ENCODE measurements at places on chromosomes 3 and 15.

DNA sequence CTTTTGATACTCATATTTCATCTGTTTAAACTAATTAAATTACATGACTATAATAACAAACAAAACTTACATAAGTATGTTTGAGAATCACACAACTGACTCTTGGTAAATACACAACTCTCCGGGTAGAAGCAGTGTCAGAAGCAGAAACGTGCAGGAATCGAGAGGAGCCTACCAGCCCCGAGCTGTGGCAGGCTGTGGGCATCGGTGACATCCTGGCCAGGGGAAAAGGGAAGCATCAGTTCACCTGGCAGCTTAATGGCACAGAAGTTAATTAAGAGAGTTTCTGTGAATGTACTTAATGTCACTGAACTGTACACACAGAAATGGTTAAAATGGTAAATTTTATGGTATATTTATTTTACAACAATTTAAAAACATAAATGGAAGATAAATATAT lies 90.2 kb downstream of the CRTC3 start:
- no peak for DNase-seq

- DNase-seq = no peak
Observed at GRCh38 chr3:184347321-184348056, 10.1 kb downstream of the FAM131A start.

DNA sequence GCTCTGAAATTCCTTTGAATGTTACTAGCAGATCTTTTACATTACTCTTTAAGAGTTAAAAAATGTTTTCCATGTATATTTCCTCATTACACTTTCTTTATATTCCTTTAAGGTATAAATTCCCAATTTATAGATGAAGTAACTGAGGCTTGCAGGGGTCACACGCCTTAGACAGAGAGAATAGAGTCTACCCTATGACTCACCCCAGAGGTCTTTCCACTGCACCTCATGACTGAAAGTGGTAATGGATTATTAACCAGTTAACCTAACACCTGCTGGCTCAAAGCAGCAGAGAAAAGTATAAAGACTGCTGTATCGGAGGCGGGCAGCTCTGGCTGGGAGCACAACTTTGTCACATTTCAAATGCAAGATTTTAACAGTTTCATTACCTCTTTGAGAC lies 37.7 kb downstream of the LDHAL6B start:
- DNase-seq = no peak

DNA sequence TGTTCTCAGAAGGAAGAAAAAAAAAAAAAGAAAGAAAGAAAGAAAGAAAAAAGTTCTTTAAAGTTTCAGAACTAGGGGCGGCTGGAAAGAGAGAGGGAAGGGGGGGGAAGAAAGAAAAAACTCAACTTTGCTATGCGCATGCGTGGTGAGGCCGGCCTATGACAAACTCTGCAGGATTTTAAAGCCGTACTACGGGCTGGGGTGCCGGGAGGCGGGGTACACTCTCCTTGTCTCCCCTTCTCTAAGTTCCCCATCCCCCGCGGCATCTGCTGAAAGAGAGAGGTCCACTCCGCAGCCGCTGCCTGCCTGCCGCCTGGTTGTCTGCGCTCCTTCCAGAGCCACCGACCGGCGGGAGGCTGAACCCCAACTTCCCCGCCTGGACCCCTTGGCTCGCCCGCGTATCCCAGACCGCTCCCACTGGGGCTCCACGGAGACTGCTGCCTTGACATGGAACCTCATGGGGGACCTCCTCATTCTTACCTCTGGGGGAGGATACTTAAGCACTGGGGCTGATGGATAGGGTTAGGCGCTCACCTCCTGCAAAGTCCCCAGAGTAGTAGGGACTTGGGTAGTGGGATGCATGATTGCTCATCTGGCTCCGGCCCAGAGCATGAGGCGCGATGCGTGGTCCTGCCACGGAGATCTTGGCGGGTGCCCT lies 1.4 kb upstream of the WNT5A start:
- no peak for DNase-seq

GRCh38 chr3:50112462-50112861 lies 23.7 kb downstream of the RBM5 start:
- DNase-seq = no peak

DNA sequence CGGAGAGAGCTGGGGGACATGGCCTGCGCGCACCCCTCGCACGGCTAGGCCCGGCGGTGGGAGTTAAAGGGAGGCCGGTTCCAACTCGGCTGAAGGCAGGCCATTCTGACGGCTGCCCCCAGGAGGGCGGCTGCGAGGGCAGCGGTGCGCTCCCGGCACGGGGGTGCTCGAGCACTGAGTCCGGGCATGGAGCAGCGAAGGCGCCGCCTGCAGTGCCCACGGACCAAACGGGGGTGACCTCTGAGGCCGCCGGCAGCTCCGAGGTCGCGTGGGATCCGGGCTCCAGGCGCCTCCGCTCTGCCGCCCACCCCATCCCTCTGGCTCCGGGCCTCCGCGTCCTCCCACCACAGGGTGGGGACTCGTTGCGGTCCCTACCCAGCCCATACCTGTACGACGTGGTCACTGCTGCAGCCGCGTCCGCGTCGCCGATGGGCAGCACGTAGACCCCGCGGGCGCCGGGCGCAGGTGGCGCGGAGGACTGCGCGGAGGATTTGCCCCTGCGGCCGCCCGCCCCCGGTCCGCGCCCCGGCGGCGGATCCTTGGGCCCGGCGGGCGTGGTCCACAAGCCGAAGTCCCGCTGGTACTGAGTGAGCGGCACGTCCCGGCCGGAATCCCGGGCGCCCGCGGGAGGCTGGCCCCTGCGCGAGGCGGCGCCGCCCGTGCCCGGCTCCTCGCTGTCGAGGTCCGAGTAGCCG lies 469 bp downstream of the MAP6D1 start:
- no peak for DNase-seq

DNA sequence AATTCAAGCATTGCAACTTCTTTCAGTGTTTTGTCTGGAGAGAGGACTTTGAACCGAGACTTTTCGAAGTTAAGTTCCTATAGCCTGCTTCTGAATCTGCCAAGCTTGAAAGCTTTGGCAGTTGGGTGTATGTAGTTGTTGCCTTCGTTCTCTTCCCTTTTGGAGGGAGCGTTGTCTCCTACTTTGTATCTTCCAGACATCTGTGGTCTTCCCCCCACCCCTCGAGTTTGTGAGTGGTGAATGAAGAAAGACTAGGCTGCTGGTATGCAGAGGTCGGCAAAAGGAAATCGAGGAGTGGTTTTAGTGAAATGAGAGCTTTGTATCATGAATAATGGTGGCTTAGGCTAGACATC lies 1.3 kb downstream of the CTNNB1 start:
- no peak for DNase-seq

- DNase-seq = no peak
Observed at GRCh38 chr15:96115642-96116041, 214.9 kb upstream of the NR2F2 start.

- DNase-seq = peak; percentile 83
Observed at GRCh38 chr15:74402873-74403587, 30.7 kb downstream of the SEMA7A start.

GRCh38 chr3:142645236-142645793 lies 49.1 kb downstream of the PLS1 start:
- no peak for DNase-seq

GRCh38 chr3:173992416-173992815 lies 594.9 kb downstream of the NLGN1 start:
- DNase-seq = no peak

- peak; percentile 18 for DNase-seq
Observed at GRCh38 chr3:40309925-40310695, 603 bp downstream of the EIF1B start.

DNA sequence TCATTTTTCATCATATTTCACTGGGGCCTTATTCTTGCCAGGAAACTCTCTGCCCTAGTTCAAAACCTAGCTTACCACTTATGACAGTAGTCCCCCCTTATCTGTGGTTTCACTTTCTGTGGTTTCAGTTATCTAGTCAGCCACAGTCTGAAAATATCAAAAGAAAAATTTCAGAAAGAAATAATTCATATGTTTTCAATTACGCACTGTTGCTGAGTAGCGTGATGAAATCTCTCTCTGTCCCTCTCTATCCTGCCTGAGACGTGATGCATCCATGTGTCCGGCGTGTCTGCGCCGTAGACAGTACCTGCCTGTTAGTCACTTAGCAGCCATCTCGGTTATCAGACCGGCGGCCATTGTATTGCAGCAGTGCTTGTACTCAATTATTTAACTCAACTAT lies 369.9 kb upstream of the MCTP2 start:
- no peak for DNase-seq

DNA sequence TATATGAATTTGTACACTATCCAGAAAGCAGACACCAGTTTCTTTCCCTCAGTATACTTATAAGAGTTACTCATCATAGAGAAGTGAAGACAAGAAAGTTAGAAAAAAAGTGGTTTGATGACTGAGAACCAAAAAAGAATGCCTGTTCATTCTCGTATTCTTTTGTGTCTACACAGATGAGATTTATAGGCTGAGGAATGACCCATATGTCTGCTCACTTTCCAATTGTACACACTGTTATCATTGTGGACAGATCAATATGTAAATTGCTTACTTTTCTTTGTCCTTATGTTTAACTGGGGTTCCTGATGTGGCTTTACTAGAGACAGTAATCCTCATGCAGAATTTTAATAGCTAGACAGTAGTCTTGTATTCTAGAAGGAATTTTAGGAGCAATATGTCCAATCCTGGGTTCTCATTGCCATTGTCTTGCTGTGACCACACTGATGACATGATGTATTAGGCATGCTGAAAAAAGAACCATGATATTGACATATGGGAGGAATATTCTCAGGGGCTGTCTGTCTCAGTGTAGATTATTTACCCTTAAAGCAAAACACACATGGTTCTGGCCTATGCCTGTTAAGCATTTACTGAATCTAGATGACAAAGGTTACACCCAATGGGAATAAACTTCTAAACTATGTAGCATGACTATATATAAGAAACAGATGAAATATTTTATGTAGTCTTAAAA lies 669.7 kb downstream of the ROBO1 start:
- DNase-seq = no peak

DNA sequence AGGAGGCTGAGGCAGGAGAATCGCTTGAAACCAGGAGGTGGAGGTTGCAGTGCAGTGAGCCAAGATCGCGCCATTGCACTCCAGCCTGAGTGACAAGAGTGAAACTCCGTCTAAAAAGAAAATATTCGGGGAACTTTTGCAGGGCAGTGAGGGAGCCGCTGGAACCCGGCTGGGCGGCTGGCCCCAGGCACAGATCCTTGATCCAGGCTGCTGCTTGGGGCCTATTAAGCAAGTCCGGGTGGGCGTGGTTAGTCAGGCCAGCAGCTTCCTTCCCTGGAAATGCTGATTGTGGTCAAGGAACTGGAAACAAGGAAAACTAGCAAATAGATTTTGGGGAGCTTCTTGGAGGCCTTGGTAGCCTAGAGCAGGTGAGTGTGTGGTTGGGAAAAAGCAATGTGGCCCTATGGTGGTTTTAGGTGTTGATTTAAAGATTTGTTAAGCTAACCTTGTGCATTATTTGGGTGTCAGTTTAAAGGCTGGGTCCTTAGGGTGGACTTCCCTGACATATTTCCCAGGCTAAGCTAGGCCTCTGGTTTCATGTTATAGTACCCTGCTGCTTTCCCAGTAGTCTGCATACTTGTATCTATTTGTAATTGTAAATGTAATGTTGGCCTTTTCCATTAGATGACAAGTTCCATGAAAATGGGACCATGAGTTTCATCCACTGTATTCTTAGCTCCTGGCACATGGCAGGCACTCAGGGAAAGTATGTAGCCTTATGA lies 17.7 kb upstream of the SNX22 start:
- DNase-seq = no peak

- DNase-seq = no peak
Observed at GRCh38 chr15:48564690-48565089, 80.8 kb downstream of the FBN1 start.

GRCh38 chr3:12461097-12461649 lies 23.1 kb upstream of the TSEN2 start:
- DNase-seq = peak; percentile 16

DNA sequence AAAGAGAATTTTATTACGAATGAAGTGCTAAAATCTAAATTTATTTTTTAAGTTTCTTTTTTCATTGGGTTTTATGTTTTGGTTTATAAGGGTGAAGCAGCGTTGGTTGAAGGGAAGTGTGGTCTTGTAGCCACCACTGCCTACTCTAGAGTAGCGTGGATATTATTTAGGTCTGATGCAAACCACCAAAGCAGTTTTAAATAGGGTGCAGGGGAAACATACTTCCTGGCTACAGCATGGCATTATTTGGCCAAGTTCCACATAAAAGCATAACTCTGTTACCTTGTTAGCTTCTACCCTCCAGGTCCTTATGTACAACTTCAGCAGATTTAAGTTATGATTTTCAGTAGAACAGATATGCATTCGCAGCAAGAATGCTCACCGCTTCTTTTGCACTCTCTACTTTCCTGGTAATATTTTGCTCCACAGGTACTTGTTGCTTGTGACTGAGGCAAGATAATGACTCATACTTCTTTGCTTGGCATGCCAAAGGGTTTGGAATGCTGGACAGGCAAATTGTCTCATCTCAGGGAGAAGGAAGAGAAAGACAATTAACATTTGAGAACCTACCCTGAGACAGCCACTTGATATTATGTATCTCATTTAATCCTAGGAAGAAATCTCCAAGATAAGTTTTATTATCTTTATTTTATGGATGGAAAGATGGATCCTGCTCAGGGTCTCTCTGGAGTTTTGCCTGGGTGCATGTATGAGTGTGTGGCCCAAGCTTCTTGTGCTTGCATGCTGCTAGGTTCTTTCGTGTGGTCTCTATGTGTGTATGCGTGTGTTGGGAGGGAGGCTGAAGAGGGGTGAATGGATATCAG lies 5.4 kb downstream of the TGFBR2 start:
- DNase-seq = no peak

GRCh38 chr3:189132231-189132671 lies 39.5 kb upstream of the TPRG1 start:
- DNase-seq = peak; percentile 57

- DNase-seq = no peak
Observed at GRCh38 chr3:76497636-76498035, 542.3 kb upstream of the ROBO2 start.

DNA sequence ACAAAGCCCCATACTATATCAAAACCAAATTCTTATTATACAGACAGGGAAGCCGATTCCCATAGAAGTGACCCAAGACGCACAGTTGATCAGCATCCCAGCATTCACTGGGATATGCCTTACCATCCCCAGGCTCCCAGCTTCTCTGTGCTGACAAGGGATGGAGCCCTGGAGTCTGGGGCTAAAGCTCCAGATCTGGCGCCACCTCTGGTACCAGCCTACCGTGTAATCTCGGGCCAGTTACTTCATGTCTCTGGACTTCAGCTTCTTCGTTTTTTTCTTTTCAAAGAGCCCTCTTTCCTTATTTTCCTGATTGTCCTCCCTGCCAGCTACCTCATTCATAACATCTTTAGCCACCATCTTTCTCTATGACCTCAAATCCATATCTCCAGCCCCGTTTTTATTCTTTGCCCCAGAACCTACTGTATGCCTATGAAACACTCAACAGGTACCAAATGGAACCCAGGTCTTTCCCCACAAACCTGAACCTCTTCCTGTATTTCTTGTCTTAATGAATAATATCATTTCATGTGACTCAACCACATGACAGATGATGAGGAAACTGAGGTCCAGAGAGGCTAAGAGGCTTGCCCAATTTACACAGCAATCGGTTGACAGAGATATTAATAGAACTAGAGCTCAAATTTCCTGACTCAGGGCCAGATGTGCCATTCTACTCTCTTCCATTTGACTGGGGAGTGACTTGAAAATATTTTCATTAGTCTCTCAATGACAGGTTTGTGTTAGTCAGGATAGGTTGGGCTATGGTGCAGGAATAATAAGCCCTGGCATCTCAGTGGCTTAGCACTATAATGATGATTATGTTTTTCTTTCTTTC lies 85.4 kb upstream of the TLE3 start:
- DNase-seq = no peak

- DNase-seq = no peak
Observed at GRCh38 chr3:106420628-106421027, 551.8 kb upstream of the CBLB start.

GRCh38 chr15:98394546-98394945 lies 253.8 kb upstream of the IGF1R start:
- DNase-seq = no peak

- DNase-seq = no peak
Observed at GRCh38 chr15:41691471-41691870, 31.3 kb downstream of the MGA start.
